ENCODE measurements at places on chromosomes 1 and 21.

- peak; percentile 40 for DNase-seq
Measured at GRCh38 chr1:94709891-94710581, 110.1 kb upstream of the SLC44A3 start.

GRCh38 chr21:15446223-15446622, 283.6 kb upstream of the USP25 start:
- no peak for DNase-seq

DNA sequence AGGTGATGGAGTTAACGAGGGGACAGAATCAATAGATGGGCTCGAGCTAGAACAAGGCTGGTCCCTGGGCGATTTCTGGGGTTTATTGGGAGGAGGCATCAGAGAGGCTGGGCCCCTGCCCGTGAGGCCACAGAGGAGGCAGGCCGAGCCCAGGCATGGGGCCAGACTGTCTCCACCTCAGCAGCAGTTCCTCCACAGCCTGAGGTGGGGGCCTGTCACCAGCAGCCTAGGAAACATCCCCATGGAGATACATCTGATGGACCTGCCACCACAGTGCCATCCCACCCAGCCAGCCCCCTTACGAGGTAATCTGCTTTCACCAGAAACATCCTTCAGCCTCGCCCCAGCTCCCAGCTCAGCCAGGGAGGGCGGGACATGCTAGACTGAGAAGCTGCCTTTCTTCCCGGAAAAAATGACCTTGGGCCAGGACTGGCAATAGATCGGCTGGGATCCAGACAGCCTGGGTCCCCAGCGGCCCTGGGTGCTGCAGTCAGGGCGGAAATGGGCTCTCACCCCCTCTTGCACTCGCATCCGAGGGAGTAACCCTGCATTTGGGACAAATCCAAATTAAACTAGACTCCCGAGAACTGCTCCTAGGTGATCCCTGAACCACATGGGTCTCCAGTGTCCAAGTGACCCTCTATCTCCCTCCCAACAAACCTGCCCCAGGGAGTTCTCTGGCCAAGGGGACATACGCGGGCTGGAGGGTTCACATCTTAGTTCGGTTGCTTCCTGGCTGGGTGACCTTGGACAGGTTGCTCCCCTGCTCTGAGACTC, 10.0 kb upstream of the EPHA8 start:
- no peak for DNase-seq

DNA sequence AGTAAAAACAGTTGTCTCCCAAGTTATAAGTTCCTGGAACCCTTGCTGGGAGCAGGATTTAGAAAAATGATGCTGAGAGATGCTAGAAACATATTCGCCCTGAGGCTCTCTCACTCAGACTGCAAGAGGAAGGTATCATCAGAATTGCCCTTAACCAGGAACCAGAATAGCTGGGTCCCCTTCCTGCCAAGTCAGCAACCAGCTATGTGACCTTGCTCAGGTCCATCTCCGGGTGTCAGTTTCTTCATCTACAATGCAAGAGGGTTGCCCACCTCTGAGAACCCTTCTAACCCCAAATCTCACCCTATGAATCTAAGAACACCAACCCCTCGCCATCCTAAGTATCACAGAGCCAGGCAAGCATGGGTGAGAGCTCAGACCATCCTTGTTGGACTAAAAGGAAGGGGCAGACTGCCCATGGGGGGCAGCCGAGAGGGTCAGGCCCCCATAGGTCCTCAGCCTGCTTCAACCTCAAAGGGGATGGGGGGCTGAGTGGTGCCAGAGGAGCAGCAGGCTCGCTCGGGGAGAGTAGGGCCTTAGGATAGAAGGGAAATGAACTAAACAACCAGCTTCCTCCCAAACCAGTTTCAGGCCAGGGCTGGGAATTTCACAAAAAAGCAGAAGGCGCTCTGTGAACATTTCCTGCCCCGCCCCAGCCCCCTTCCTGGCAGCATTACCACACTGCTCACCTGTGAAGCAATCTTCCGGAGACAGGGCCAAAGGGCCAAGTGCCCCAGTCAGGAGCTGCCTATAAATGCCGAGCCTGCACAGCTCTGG, 390 bp upstream of the S100A9 start:
- no peak for DNase-seq

- no peak for DNase-seq
Measured at GRCh38 chr21:42159560-42160110, 59.3 kb upstream of the ABCG1 start.
